ENCODE measurements at places on chromosomes 12 and 14.

GRCh38 chr12:3380200-3381043 lies 110.6 kb upstream of the PRMT8 start:
- DNase-seq, result no peak

- DNase-seq, result peak; percentile 30
Measured at GRCh38 chr14:96275177-96276112, 19.4 kb downstream of the BDKRB1 start.

DNA sequence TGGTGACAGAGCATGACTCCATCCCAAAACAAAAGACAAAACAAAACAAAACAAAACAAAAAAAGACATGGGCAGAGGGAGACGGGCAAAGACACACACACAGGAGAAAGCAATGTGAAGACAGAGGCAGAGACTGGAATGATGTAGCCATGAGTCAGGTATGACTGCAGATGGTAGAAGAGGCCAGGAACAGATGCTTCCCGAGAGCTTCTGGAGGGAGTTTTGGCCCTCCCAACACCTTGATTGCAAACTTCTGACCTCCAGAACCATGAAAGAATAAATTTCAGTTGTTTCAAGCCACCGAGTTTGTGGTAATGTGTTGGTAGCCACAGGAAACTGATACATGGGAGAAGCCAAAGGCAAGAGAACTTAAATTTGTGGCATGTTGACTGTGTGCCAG lies 27.1 kb downstream of the VWF start:
- no peak for DNase-seq

DNA sequence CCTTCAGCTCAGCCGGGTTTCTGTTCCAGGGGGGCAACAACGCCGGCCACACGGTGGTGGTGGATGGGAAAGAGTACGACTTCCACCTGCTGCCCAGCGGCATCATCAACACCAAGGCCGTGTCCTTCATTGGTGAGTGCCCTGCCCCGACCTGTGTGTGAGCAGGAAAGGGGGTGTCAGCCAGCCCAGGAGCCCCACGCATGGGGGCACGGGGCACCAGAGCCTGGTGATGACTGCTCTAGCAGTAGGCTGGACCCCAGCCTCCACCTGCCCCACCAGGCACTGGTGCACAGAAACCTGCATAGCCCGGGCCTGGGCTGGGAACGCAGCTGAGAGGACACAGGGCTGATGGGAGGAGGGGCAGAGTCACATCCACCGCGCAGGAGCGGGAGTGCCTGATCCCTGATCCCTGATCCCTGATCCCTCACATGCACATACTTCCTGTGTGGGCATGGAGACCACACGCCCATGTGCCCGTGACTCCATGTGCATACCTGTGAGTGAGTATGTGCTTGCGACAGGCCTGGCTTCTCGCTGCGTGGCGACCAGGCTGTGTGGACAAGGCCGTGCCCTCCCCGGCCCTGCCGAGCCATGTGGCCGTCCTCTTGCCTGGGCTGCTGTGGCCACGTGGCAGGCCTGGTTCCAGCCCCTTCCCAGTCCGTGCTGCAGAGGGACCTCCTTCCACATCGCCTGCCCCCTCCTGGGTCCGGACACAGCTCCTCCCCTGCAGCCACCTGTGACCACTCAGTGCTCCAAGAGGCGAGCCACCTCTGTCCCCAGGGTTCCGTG lies 11.2 kb downstream of the ADSS1 start:
- no peak for DNase-seq

GRCh38 chr12:131438881-131439280 lies 272.0 kb upstream of the SFSWAP start:
- no peak for DNase-seq

DNA sequence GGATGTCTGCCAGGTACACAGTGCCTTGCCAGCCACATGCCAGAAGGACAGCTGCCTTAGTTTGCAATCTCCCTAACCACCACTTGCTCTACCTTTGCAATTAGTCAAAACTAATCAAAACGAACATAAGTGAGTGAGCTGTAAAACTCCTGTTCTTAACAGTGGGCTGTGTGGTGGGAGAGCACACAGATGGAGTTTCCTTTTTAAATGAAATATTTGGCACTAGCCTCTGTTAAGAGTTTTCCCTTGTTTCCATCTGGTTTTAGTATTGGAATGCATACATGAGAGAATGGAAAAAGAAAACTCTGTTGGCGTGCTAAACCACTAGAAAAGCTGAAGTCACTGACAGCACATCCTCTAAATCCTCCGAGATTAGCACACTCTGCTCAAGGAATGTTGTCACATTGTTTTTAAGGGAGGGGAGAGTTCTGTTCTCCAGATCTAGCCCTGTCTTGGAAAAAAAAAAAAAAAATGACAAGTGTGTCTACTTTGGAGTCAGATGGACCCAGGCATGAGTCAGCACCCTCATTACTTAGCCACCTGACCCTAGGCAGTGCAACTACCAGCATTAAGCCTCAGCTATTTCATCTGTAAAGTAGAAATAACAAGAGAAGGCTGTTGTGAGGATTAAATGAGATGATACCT lies 83.9 kb downstream of the STXBP6 start:
- DNase-seq, result no peak

- DNase-seq, result no peak
Measured at GRCh38 chr12:2495417-2496112, 299.2 kb upstream of the FKBP4 start.

DNA sequence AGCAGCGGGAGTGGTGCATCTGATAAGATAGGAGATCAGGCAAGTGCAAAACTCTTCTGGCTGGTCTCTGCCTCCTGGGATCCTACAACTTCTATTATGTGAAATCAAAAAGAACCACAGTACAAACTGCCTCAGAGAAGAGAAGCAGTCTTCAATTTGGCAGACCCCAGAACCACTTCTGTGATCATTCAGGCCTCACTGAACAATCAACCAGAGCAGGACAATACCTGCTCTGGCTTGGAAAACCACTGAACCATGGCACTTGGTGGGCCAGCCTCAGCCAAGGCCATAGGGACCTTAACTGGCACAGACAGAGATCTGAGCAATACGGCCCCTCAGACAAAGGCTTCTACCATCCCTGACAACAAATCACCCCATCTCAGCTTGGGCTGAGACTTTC lies 103.0 kb downstream of the NDUFA12 start:
- DNase-seq, result no peak
